ENCODE measurements at places on chromosomes 16 and 17.

DNA sequence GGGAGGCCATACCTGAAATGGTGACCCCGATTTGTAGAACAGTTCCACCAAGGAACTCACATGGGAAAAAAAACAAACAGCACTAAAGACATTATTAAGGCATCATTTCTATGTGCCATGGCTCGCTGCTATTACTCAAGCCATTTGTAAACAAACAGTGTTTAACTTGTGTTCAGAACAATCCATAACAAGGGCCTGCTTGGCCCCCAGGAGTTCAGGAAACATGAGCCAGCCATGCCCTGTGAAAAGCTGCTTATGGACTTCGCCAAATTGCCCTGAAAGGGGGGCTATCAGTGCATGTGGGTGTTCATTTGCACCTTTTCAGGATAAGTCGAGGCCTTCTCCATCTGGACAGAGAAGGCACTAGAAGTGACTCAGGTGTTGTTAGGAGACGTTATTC, 8.0 kb downstream of the POLR3K start:
- DNase-seq: no peak

DNA sequence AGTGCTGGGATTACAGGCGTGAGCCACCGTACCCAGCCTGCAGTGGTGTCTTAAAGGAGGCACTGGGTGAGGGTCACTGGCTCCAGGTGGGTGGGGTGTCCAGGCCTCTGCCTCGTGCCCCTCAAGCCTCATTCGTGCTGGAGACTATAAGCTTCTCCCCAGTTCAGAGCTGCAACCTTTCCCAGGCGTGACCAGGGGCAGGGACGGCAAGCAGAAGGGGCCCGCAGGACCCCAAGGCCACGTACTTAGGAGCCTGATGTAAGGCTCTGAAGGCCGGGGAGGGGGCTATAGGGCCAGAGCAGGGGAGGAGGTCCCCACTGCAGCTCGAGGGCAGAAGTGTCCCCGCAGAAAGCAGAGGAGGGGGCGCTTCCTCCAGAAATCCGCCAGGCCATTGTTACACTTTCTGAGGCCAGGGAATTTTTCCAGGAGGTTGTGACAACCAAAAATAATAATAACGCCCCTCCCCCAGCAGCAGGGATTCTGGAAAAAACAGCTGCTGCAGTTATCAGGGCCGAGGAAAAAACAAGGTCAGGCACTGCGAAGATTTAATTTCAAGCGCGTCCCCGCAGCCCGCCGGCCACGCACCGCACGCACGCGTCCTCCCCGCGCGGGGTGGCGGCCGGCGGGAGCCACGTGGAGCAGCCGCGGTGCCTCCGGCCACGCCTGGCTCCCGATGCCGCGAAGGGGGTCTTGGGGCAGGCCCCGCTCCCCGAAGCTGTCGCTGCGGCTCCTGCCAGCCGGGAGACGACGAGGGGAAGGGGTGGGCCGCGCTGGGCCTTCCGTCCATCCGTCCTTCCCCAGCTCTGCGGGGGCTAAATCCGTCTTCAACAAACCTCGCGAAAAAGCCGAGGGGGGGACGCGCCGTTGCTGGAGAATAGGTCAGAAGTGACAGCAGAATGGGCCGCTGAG, 45.8 kb upstream of the SLC38A10 start:
- no peak for DNase-seq

GRCh38 chr17:83100220-83100852, 20.9 kb downstream of the METRNL start:
- DNase-seq: no peak

DNA sequence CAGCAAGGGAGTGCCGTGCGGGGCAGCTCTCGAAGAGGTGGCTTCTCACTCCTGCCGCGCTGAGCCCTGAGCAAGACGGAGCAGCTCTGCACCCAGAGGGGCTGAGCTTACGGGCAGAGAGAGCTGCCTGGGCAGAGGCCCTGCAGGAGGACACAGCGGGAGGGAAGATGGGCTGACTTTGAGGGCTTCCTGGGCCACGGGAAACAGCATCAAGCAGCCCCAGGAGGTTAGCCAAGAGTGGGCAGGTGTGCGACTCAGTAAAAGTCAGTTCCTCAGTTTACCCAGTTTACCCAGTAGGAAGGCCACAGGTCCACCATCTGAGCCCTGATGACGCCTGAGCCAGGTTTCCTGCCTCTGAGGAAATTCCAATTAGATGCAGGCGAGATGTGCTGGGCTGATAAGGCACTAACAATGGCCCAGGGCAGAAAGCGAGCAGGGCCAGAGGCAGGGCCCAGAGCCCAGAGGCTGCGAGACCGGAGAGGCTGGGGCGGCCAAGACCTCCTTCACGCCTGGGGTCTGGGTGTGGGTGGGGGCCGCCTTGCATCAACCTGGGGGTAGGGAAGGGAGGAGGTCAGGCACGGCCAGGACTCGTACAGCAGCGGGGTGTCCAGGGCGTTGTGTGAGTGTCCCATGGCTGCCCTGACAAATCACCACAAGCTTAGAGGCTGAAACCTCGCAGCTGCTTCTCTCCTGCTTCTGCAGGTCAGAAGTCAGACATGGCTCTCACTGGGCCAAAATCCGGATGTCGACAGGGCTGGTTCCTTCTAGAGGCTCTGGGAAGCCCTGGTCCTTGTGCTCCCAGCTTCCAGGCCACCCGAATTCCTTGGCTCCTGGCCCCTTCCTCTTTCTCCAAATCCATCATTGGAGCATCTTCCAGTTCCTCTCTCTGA, 32.0 kb upstream of the CIBAR2 start:
- no peak for DNase-seq

GRCh38 chr17:16158714-16159113, 56.6 kb downstream of the NCOR1 start:
- no peak for DNase-seq

Measured in activated CD8-positive, alpha-beta memory T cell treated with anti-CD3 and anti-CD28 coated beads for 24 hours (primary cell).